ENCODE measurements at places on chromosomes 12 and 14.

- DNase-seq: no peak
Observed at GRCh38 chr12:15601210-15601800, 187.9 kb downstream of the EPS8 start.

DNA sequence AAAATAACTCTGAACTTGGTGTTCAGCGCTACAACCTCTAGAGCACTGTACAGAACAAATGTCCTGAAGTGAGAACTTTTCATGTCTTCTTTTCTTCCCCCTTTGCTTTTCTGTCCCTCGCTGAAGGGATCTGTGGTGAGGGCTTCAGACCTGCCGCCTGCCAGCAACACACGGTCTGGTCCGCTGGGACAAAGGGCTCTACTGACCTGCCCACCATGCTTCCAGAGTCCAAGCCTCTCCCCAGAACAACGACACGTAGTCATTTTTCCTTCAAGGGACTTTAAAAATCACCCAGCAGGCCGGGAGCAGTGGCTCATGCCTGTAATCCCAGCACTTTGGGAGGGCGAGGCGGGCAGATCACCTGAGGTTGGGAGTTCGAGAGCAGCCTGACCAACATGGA lies 140.4 kb downstream of the EFCAB11 start:
- DNase-seq: no peak

- DNase-seq: no peak
Observed at GRCh38 chr12:113369391-113369985, 11.1 kb downstream of the PLBD2 start.

GRCh38 chr12:83082690-83083276 lies 396.1 kb downstream of the TMTC2 start:
- no peak for DNase-seq

DNA sequence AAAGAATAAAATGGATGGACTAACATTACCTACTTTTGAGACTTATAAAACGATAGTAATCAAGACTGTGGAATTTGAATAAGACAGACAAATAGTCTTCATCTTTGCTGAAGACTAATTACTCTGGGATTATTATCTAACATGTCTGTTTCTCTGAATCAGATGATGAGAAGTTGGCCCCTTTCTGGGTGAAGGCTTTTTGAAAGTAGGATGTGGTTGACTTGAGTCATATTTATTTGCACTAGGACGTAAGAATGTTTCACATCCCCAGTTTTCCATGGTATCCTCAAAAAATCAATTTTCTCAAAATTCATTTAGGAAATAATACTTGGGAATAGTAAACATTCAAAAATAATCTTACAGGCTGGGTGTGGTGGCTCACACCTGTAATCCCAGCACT lies 31.8 kb downstream of the PKP2 start:
- DNase-seq: no peak

DNA sequence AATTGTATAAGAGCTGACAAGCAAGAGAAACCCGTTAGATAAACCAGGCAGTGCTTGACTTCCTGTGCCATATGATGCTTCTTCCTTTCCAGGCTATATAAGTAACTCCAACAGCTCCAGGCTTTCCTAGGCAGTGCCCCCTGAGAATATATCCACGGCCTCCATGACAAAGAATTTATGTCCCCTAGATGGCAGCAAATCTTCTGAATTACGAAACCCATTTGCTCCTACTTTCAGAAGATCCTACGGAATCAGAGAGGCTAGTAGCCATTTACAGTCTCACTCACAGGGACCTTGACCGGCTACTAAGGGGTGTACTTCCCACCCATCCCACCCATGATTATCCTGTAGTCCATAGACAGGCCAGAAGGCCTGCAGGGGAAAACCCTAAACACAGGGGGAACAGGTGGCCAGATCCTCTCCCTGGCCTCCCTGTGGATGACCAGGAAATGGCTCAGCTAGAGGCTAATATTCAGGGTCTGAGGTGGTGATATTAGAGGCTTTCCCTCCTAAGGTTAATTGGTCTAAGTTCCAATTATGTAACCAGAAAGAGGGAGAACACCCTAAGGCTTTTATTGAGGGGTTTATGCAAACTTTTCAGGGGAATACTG lies 77.2 kb upstream of the DCD start:
- DNase-seq: no peak

- DNase-seq: no peak
Observed at GRCh38 chr12:51011955-51012354, 14.2 kb downstream of the SLC11A2 start.

DNA sequence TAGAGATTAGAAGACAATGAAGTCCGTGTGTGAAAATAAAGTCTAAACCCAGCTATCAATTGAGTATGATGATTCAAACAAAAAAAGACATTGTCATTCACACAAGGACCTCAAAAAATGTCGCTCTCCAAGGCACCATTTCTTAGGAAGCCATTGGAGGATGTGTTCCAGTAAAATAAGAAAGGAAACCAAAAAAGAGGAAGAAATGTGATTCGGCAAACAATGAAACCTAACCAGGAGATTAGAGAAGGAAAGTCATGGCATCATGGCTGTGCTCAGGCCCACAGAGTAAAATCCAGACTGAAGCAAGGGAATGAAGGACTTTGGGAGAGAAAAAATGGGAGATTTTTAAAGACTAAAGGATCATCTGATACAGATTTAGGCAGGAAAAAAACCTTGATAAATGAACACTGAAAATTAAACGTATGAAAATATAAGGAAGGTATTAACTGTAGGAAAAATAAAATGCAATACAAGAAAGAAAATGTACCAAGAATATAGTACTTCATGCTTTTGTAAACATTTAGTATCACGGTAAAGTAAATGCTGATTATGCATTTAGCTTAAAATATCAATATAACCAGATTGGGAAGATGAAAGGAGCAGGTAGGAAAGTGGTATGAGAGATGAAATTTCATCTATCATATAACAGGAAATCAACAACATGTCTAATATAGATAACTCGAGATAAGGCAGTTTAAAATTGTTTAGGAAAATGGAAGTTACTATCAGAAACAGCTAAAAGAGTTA lies 38.2 kb upstream of the MTHFD1 start:
- no peak for DNase-seq

DNA sequence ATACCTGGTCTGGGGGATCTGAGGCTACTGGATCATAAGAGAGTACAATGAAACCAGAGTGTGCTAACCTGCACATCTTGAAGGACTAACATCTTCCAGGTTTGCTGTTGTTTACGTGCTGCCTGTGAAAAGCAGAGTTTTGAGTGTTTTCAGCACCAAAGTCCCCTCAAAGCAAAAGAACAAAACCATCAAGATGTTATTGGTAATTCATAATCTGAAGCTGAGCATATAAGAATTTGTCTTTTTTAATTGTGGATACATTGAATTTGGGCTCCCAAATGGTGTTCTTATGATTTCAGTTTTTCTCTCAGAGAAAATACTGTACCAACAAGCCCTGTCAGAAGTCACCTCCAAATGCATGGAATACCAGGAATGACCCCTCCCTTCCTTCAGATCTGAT lies 110.2 kb downstream of the BTG1 start:
- DNase-seq: no peak

- DNase-seq: peak; percentile 24
Observed at GRCh38 chr12:94615260-94616181, 34.8 kb downstream of the TMCC3 start.

DNA sequence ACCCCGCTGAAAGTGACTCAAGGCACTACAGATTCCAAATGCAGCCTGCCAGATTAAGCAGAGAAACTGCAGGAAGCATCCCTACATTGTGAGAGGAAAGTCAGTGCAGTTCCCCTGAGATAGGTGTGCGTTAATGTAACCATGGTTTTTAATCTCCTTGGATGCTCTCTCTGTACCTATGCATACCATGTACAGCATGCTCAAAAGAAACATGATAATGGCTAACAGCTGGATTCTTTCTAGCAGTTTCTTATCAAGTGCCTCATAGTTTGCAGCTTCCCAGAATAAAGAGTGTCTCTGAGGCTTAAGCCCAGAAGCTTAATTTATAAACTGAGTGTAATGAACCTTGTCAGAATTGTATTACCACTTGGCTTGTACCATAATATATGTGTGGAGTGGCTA lies 17.1 kb upstream of the MDM1 start:
- no peak for DNase-seq

GRCh38 chr14:70955543-70956480 lies 48.6 kb downstream of the PCNX1 start:
- no peak for DNase-seq

- no peak for DNase-seq
Observed at GRCh38 chr14:68535404-68536017, 257.4 kb downstream of the ZFP36L1 start.

DNA sequence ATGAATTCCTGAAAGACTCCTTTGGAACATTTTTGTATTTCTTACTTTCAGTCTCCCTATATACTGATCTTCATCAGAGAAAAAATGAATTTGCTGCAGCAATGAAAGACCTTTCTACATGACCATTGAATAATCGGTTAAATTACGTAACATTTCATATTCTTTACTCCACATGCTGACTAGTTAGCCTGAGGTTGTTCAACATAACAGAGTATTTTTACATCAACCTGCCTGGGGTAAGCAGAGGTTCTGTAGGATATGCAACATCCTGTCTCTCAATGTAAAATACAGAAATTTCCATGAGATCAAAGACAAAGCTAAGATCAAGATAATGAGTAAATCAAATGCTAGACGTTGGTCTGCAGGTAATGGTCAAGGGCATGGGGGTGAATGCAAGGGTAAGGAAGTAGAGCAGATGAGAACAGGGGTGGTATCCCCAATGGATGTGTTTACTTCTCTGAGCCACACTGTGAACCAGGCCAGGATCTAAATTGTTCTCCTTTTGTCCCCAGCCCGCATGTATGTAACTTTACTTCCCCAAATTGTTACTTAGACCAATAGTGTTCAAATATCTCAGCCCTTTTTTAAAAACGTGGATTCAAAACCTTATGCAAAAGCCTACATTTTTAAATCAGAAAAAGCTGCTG lies 45.4 kb downstream of the DUSP6 start:
- no peak for DNase-seq

GRCh38 chr14:21406213-21406612 lies 22.4 kb upstream of the SUPT16H start:
- no peak for DNase-seq

- no peak for DNase-seq
Observed at GRCh38 chr12:10361622-10362021, 28.2 kb downstream of the KLRK1 start.

DNA sequence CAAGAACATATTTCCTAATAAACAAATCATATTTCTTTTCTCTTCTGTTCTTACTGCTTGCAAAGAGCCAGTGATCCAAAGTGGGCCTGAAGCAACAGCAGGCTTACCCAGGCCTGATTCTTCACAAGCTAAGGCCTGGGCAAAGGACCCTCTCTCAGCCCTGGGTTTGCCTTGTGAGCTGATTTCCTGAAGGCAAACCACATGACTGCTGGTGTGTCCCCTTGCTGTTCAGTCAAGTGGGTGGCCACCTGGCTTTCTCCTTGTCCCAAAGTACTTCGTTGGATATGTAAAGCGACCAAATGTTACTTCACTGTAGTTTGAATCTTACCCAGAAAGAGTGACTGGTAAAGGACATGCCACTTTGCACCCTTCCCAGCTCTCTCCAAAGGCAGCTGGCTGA lies 392.9 kb downstream of the ZFP36L1 start:
- DNase-seq: no peak

- peak; percentile 71 for DNase-seq
Observed at GRCh38 chr12:3251691-3252090, 174.5 kb downstream of the TSPAN9 start.

- DNase-seq: no peak
Observed at GRCh38 chr14:105528586-105529318, 2.4 kb downstream of the TMEM121 start.

DNA sequence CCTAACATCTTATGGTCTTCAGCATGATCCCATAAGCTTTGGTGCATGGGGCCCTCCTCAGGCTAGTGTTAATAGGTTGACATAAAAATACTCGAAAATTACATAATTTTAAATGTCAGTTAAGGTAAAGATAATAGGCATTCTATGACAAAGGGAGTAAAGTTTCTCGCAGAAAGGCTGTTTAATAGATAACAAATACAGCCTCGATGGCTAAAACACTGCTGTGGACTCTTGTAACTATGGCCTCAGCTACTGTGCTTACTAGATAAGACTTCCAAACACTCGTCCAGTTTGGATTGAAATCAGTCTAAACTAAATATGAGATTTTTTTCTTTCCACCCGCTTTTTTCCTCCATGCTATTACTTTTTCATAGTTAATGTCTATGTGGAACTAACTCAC lies 23.2 kb upstream of the MGST1 start:
- DNase-seq: no peak

- DNase-seq: no peak
Observed at GRCh38 chr12:38892087-38892786, 13.2 kb downstream of the CPNE8 start.

DNA sequence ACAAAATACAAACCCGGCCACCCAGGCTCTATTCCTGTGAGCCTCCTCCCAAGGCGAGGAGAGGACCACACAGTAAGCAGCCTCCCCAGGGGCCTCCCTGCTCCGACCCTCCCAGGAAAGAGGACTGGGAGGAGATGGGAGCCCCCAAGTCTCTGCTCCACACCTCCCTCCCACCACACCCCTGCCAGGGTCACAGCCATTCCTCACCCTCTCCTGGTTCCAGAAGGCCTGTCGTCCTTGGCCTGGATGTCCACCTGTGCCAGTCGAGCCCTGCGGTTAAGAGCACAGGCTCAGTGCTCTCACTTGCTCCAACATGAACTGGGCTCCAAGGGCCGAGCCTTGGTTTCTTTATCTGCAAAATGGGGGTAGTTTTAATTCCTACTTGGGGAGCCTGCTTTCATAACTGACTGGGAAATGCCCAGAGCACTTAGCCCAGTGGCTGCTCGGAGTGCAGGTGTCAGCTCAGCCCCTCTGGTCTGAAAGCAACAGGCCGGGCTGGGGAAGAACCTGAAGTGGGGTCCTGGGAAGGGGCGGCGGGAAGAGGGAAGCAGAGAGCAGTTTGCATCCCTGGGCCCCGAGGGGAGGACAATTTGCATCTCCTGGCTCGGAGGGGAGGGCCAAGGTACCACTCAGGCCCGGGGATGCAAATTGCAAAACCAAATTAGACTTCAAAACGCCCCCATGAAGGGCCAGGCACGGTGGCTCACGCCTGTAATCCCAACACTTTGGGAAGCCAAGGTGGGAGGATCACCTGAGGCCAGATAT lies 23.6 kb downstream of the TCHP start:
- DNase-seq: no peak

DNA sequence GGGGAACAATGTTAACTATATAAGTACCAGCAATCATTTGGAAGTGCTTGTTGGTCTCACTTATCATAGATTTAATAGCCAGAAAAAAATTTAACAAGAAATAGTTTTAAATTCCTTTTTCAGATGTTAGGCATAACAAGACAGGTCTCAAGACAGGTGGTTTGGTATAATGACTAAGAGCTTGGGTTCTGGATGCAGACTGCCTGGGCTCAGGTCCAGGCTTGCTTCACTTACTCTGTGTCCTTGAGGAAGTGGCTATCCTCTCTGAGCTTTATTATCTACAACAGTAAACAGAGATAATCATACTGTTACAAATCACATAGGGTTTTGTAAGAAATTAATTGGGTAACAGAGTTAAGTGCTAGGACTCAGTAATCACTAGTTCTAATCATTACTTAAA lies 338.0 kb upstream of the FLRT2 start:
- DNase-seq: no peak

GRCh38 chr12:51183349-51183748 lies 10.4 kb upstream of the TFCP2 start:
- DNase-seq: no peak
